Sciatic nerve (tissue), 2 donors: ENCODE measurements at places on chromosomes 11 and 22. TPM values are rescaled to one million over a fixed set of nuclear protein-coding genes. Genes with fewer than 3 reads are reported as not detected.

Gene KIF18A
- total RNA-seq = 0.89 TPM

Gene KCTD14
- total RNA-seq = 4.0 TPM

Gene TRIM21
- total RNA-seq = 17.6 TPM

Gene POTEH
- total RNA-seq = not detected

Gene PLAAT5
- total RNA-seq = 17.7 TPM

Gene SAA4
- not detected for total RNA-seq

Gene TEAD1
- total RNA-seq = 141 TPM

Gene PGA5
- total RNA-seq = not detected

Gene HTR3B
- not detected for total RNA-seq

Gene ISX
- total RNA-seq = not detected

Gene ACR
- 1.5 TPM for total RNA-seq

Gene TMPRSS13
- 0.58 TPM for total RNA-seq

Gene SHISAL1
- 2.1 TPM for total RNA-seq

Gene SNX32
- total RNA-seq = 2.6 TPM
